ENCODE measurements at places on chromosomes 13 and 19.

- no peaks in the 10 kb centered on the region for H3K27me3 ChIP-seq
- no peak overlapping the region for H3K4me3 ChIP-seq
- H3K36me3 ChIP-seq = no peaks in the 10 kb centered on the region
- DNase-seq = no peak
- no peaks in the 10 kb centered on the region for H3K4me1 ChIP-seq
These were observed 51.4 kb upstream of the PSG8 start for GRCh38 chr19:42816894-42817293.

- no peaks in the 10 kb centered on the region for H3K36me3 ChIP-seq
- no peaks in the 10 kb centered on the region for H3K27me3 ChIP-seq
- no peaks in the 10 kb centered on the region for H3K4me1 ChIP-seq
- DNase-seq = no peak
- H3K27ac ChIP-seq = no peak overlapping the region
These were observed 47.9 kb downstream of the COL4A1 start for GRCh38 chr13:110258876-110259631.

DNA sequence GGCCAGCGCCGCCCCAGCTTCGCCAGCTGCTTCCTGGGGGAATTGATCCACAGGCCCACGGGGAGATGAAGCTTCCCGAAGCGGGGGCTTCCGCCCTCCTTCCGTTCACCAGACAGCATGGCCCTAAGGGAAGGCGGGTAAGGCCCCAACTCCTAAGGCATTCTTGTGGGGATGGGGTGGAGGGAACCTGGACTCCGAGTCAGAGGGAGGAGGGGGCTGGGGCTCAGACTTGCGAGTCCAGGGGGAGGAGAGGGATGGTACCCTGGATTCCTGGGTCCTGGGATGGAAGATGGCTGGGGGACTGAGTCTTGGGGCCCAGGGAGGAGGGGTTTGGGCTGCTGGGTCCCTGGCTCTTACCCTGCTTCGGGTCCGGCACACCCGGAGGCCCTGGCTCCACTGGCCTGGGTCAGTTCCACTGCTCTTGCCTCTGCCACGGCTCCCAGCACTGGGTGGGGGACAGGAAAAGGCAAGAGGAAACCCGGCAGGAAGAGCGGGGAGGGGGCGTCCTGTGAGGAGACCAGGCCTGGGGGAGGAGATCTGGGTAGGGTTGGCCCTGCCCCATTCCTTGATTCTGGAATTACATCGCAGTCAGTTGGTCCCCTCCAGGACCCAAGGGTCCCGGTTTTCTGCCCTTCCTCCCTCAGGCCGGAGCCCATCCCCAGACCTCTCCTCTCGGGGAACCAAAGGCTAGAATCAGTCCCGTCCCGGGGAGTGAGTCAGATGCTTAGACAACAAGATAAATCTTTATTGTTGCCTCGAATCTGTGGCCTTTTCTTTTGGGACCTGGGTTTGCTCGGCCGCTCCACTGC, at the start of gene RASIP1:
RASIP1 (minus strand) TSS at position 447 of the 809 bp plus-strand sequence; CDS start at position 119, 328 bp downstream.
- no peaks in the 10 kb centered on the region for H3K4me1 ChIP-seq
- H3K27ac ChIP-seq = no peak within 1 kb of the TSS
- no peaks in the 10 kb centered on the region for H3K36me3 ChIP-seq

DNA sequence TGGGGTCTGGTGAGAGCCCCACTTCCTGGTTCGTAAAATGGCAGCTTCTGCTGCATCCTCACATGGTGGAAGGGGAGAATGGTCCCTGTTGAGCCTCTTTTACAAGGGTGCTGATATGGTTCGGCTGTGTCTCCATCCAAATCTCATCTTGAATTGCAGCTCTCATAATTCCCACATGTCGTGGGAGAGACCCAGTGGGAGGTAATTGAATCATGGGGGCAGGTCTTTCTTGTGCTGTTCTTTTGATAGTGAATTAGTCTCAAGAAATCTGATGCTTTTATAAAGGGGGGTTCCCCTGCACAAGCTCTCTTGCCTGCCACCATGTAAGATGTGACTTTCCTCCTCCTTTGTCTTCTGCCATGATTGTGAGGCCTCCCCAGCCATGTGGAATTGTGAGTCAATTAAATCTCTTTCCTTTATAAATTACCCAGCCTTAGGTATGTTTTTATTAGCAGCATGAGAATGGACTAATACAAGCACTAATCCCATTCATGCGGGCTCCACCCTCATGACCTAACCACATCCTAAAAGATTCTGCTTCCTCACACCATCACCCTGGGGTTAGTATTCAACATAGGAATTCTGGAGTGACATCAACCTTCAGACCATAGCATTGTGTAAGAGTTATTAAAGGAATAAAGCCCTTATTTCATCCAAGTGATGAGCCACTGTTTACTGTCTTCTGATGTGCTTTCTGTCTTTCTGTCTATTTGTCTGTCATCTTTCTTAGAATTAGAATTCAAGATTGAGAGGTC, 159.0 kb upstream of the IRS2 start:
- H3K4me3 ChIP-seq = no peak overlapping the region
- DNase-seq = no peak
- H3K4me1 ChIP-seq = no peaks in the 10 kb centered on the region
- no peaks in the 10 kb centered on the region for H3K36me3 ChIP-seq

DNA sequence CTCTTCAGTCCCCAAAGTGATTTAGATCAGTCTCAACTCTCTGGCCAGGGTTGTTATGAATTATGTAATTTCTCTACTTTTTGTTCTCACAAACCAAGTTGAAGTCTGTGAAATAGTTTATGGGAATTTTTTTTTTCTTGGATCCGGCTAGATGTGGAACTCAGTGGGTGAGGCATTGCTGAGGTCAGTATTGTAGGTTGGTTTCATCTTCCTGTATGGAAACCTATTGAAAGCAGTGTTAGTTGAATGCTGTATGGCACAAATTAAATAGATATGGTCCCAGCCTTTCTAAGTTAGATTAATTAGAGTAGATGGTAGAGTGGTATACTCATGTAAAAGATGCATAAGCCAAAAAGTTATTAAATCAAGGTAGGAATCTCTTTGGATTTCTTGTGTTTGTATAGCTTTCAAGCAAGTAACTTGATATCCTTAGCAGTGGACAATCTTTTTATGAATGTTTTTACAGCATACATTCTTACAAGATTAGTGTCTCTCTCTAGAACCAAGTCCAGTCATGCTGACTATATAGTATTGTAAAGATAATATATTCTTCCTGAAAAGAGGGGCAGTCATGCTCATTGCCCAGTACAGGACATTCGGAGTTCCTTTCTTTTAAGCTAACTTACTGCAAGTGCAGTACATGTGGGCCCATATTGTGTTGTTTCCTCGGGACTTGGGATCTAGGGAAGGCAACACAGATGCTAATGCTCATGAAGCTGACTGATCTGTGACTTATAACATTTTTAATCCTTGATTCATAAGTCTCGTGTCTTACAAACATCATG, 2541.1 kb downstream of the PCDH9 start:
- no peaks in the 10 kb centered on the region for H3K36me3 ChIP-seq
- peak; percentile 4 for DNase-seq
- H3K4me3 ChIP-seq = no peak overlapping the region
- no peak overlapping the region for H3K27ac ChIP-seq
- no peaks in the 10 kb centered on the region for H3K4me1 ChIP-seq
